ENCODE measurements at places on chromosomes 4 and X.

DNA sequence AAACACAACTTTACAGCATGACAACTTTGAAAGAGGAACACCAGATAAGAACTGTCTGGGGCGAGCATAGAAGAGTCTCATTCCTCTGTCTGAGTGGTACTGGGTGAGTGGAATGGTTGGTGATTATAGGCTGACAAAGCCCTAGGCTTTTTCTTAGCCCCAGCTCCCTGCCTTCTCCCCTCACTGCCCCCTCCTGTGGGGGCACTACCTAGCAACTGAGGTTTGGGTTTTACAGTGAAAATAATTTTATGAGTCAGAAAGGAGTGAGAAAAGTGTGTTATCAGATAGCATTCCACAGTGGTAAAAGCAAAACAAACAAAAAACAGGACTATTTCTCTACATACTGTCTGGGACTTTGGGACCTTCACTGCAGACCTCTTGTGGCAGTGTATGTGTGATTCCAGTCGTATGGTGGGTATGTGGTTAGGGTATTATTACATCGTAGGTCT is 10.5 kb upstream of the TMEM165 start:
- no peak for DNase-seq

DNA sequence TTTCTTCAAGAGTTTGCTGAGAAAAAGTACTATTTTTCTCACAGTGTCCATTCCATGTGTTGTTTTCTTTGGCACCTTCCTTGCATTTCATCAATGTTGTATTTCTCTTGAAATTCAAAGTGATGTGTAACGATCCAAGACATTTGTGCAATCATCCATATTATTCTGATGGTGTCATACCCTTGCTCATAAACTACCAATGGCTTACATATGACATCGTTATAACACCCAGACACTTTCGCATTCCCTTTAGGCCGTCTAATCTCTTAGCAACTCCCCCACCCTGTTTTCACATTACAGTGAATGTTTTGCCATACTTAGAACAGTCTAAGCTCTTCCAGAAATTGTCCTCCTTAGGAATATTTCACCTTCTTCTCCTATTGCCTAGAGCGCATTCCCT is 1779.0 kb downstream of the PCDH7 start:
- DNase-seq: no peak

DNA sequence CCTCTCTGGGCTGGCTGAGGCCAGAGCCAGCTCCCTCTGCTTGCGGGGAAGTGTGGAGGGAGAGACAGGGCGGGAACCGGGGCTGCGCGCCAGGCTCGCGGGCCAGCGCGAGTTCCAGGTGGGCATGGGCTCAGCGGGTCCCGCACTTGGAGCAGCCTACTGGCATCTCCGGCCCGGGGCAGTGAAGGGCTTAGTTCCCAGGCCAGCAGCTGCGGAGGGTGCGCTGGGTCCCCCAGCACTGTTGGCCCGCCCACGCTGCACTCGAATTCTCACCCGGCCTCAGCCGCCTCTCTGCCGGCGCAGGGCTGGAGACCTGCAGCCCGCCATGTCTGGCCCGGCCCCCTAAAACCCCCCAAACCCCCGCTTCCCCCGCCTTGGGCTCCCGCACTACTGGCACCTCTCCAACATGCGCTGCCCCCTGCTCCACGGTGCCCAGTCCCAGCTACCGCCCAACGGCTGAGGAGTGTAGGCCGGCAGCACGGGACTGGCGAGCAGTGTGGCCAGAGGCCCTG is 33.8 kb upstream of the FAT4 start:
- DNase-seq: no peak

GRCh38 chrX:102154900-102155805 is 624 bp downstream of the BEX5 start:
- DNase-seq: no peak

GRCh38 chrX:46770000-46770816 is 11.3 kb upstream of the SLC9A7 start:
- DNase-seq: no peak

- DNase-seq: no peak
Measured at GRCh38 chrX:10932842-10933440, 178.2 kb upstream of the HCCS start.

- DNase-seq: no peak
Measured at GRCh38 chrX:11530621-11531020, 135.1 kb downstream of the ARHGAP6 start.

- no peak for DNase-seq
Measured at GRCh38 chr4:83025563-83025962, 9.4 kb upstream of the COPS4 start.

DNA sequence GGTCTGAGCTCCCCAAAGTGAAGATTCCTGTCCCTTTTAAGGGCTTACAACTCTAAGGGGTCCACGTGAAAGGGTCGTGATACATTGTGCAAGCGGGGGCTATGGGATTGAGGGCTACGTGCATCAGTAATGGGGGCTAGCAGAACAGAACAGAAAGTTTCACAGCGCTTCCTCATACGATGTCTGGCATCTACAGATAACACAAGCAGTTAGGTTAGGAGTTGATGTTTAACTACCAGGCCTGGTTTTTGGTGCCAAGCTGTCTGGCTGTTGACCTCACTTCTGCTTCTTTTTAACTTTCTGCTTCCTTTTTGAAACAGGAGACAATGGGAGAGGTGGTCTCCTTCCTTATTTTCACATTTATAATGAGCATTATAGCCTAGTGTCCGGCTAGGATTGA is 368.6 kb upstream of the CXorf51A start:
- no peak for DNase-seq

GRCh38 chr4:37976507-37976906 is 16.3 kb downstream of the PTTG2 start:
- no peak for DNase-seq

DNA sequence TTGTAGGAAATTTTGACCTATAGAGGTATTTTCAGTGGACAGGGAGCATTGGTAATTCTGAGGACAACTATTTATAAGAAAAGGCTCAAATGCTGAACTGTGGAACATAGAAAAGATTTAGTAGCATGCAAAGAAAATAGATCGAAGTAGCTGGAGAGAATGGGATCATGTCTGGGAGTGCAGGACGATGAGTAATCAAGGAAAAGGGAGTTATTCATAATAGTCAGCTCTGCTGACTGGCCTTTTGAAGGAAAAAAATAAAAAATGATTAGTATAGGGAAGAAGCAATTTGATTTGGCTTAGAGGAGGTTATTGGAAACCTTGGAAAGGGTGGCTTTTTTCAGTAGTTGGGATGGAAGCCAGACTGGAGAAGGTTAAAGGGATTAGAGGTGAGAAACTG is 22.9 kb upstream of the ANK2 start:
- no peak for DNase-seq

GRCh38 chr4:70902577-70903290 is 565 bp downstream of the MOB1B start:
- DNase-seq: no peak

- no peak for DNase-seq
Measured at GRCh38 chr4:167456619-167457018, 222.3 kb upstream of the SPOCK3 start.

- no peak for DNase-seq
Measured at GRCh38 chrX:340641-341423, 22.2 kb upstream of the GTPBP6 start.

GRCh38 chrX:120559804-120560203 is 958 bp downstream of the CUL4B start:
- DNase-seq: no peak

- DNase-seq: no peak
Measured at GRCh38 chr4:98710831-98711230, 52.4 kb upstream of the TSPAN5 start.

DNA sequence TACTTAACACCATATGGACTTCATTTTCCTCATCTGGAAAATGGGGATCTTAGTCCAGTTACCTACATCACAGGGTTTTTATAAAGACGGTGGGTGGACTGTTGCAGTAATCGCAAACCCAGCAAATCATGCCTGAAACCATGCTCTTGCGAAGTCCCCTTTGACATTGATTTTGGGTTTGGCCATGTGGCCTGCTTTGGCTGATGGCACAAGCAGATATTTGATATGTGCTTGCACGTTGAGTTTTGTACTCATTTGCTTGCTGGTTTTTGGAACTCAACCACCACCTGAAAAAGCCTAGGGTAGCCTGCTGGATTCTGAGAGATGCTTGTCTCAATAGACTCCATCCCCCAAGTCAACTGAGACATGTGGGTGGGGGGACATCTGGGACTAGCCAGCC is 14.4 kb upstream of the KLHL2 start:
- no peak for DNase-seq

DNA sequence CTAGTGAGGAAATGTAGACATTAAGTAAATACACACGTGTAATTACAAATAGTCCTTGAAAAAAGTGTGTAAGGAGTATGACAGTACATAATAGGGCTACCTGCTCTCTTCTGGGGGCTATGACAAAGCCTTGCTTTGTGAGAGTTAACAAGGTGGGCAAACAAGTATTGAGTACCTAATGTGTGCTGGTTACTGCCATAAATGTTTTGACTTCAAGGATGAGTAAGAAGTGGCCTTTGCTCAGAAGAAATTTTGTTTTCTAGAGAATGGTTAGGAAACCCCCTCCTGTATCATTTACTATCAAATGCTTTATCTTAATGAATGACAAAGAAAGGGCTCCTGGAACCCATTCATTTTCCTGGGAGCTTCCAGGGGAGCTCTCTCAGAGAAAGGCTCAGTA is 167.0 kb upstream of the CASK start:
- no peak for DNase-seq

GRCh38 chr4:80412322-80412721 is 76.8 kb downstream of the CFAP299 start:
- DNase-seq: no peak

GRCh38 chr4:3733195-3733594 is 33.0 kb upstream of the ADRA2C start:
- no peak for DNase-seq

- no peak for DNase-seq
Measured at GRCh38 chr4:121009578-121010478, 62.5 kb downstream of the NDNF start.

GRCh38 chr4:71094201-71094600 is 100.8 kb downstream of the DCK start:
- DNase-seq: no peak

- DNase-seq: no peak
Measured at GRCh38 chr4:3111461-3111860, 37.0 kb downstream of the HTT start.

GRCh38 chrX:153595859-153596857 is 2.8 kb downstream of the CCNQ start:
- no peak for DNase-seq

DNA sequence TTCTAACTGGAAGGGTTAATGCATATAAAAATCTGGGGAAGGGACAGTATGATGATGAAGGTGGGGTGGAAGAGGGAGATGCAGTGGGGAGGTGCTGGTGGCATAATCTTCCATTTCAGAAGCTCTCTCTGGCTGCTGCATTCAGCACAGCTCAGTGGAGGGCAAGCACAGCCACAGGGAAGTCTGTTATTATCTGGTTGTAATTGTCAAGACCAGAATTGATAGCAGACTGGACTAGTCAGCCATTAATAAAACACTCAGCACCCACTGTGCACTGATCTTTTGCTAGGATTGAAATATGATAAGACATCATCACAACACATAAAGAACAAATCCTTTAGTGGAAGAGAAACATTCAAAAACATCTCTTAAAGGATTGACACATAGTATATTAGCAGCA is 414.2 kb upstream of the LCORL start:
- no peak for DNase-seq

DNA sequence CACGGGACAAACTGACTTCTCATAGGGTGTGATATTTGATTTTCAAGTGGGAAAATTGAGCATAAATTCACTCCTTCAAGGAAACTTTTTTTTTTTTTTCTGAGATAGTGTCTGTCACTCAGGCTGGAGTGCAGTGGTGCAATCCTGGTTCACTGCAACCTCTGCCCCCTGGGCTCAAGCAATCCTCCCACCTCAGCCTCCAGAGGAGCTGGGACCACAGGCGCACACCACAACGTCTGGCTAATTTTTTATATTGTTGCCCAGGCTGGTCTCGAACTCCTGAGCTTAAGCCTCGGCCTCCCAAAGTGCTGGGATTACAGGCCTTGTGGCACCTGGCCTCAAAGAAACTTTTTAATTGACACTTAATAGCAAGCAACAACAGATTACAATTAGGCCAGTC is 13.8 kb downstream of the CLDN34 start:
- DNase-seq: no peak

- no peak for DNase-seq
Measured at GRCh38 chr4:118941799-118942198, 53.1 kb downstream of the SYNPO2 start.

DNA sequence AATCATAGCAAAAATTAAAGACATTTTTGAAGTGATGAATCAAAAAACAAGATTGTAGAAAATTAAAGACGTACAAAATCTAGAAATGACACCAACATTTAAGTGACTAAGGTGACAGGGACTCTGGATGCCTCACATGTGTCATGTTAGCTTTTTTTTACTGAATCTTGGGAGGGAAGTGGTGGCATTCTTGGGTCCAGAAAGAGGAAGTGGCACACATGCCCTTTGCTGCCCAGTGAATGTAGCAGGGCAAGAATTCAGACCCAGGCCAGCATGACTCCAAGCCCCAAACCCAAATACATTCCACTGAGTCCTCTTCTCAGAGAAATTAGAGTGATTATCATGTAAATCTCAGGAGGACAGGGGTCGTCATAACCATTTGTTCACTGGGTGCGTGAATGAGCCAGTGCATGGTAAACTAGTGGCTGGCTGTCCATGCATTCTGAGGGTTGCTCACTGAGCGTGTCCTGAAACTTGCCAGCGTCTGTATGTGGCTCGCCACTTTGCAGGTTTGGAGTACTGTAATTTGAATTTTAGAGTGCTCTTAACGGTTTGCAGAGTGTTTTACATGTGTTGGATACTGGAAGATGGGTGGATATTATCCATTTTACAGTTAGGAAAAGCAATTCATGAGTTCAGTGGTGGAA is 55.4 kb upstream of the TBC1D14 start:
- no peak for DNase-seq

DNA sequence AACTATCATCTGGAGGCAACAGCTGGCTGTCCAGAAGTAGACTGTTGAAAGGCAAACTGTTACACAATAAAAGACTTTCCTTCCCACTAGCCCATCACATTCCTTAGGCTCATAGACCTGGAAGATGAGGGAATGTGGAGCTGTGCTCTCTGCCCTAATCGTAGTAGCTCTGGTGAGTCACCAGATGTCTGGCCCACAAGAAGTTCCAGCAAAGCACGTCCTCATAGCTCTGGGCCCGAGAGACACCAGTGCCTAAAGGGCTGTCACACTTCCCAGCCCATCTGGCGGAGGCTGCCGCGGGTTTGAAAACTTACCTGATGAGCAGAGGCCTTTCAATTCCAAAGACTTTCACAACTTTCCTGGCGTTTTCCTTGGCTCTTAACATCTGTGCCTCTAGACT is 81.7 kb upstream of the STOX2 start:
- DNase-seq: no peak

All from SHP77 (cell line).